ENCODE measurements at places on chromosomes 3 and 15.

GRCh38 chr3:157595259-157595658, 92.0 kb upstream of the VEPH1 start:
- no peak for DNase-seq

GRCh38 chr3:178686826-178687225, 150.6 kb downstream of the KCNMB2 start:
- no peak for DNase-seq

- DNase-seq: no peak
Observed at GRCh38 chr3:58668247-58668646, 1.7 kb upstream of the FAM3D start.

GRCh38 chr3:41508063-41508696, 308.9 kb downstream of the CTNNB1 start:
- no peak for DNase-seq

All from WERI-Rb-1 (cell line).